ENCODE measurements at places on chromosomes 7 and 10.

GRCh38 chr10:88226891-88227290, 356.2 kb downstream of the RNLS start:
- DNase-seq = no peak

DNA sequence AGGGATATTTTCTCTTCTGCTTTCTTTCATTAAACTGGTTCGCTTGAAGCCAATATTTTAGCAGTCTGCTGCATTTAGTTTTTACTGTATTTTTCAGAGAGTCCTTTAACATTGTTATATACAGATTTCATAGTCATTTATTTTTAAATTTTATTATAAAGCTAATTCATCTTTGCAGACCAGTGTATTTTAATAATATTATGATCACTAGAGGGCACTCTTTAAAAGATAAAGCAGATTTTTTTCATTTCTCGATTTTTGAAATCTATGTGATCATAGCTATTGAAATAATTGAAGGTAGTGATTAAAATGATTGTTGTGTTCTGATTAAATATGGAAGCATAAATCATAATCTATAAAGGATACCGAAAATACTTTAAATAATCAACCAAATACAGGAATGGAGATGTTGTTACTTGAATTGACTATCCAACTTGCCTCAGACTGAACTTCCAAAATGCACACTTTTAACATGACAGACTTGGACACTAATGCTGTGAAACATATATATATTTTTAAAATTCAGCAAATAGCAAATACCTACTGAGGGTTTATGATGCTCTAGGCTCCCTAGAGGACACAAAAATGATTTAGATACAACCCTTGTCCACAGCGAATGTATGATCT, 35.2 kb downstream of the ST7 start:
- no peak for DNase-seq

GRCh38 chr7:158519633-158520174, 67.9 kb downstream of the PTPRN2 start:
- no peak for DNase-seq

- no peak for DNase-seq
Observed at GRCh38 chr7:16587790-16588189, 57.8 kb downstream of the ANKMY2 start.

- no peak for DNase-seq
Observed at GRCh38 chr10:112202561-112203241, 19.1 kb upstream of the GPAM start.

DNA sequence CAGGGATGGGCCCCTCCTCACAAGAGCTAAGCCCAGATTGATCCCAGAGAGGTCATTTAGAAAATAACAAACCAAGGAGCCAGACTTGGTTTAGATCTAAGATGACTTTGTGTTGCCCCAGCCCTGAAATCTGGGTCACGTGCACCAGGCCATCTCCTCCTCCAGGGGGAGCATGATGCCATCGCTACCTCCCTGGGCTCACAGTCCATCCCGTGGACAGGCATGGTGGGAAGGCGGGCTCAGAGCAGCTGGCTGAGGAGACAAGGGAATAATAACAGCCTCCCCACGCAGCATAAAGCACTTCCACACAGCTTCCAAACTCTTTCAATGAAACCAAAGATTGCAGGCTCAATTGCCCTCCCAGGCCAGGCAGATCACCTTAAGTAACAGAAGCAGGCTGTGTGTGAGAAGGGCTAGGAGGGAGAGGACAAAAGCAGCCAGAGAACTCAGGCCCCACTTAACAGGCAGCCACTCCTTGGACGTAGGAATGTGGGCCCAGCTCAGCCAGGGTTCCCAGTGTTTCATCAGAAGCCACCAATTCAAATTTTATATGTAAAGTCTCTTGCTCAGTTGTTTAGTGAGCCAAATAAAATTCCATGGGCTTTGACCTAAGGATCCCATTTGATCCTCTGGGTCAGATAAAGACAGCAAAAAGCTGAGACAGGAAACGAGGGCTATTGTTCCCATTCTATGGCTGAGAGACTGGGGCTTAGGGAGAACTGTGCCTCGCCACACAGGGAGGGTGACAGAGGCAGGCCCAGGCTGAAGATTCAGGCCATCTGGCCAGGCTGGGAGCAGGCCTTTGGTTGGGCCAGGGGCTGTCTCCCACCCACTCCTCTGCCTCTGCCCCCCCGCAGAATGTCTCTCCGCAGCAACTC, 100.2 kb downstream of the COL13A1 start:
- no peak for DNase-seq

DNA sequence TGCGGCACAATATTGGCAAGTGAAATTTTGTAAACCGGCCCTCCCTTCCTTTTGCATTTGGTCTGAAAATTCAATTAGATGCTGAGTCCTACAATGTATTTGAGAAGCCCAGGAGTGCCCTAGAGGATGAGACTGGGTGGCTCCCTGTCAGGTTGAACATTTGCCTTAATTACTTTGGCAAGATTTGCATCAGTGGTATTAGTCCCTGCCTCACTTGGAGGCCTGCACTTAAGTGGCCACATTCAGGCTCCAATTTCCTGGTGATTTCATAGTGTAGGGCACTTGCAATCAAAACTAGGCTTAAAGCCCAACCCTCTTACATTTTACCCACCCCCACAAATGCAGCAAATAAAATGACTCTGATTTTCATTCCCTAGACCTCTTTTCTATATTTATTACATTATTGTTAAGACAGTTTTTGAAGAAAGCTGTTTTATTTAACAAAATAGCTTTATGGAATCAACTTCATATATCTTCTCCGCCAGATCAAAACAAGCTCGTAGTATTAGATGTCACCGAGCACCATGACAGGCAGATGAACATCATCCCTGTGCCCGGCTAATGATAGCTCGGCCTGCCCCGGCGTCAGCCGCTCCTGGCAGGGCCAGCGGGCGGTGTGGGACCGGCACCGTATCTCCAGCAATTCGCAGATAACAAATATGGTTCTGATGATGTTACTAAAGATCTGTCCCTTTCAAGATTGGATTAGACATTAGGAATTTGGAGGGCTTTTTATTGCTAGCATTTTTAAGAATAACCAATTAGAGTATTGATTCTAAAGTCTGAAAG, 73.6 kb downstream of the EGFR start:
- DNase-seq = no peak

DNA sequence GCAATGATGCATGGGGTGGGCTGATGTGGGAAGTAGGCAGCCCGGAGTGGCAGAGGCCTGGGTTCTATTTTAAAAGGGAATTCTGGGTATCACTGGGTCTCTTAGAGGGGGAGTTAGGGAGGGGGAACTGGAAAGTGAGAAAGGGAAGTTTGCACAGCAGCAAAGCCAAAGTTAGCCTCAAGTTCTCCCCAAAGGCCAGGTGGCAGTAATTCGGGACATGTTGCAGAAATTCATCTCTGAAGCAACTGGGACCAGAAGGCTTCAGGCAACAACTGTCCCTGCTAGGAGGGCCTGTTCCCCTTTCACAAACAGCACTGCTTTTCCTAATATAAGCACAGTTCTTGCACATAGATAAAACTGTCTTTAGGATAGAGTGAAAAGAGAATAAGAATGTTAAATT, 67.4 kb downstream of the NOD1 start:
- no peak for DNase-seq

DNA sequence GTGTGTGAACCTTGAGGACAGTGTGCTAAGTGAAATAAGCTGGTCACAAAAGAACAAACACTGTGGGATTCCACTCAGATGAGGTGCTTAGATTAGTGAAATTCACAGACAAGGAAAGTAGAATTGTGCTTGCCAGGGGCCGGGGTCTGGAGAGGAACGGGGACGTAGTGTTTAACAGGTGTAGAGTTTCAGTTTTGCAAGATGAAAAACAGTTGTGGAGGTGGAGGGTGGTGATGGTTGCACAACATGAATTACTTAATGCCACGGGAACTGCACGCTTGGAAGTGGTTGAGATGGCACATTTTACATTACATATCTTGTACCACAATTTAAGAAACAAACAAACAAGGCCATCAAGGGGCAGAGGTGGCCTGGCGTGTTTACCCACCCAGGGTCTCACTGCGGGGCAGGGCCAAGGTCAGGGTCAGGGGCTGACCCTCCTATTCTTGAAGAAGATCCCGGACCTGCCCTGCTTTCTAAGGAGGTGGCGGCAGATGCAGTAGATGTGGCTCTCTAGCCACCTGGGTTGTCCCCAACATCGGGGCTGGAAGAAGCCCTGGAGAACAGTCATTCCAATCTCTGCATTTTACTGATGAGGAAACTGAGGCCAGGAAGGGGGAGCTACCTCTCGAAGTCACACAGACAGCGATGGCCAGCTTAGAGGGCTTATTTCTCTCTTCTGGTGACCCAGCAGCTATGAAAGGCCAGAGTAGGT, 91.5 kb upstream of the LRRC4 start:
- DNase-seq = no peak

DNA sequence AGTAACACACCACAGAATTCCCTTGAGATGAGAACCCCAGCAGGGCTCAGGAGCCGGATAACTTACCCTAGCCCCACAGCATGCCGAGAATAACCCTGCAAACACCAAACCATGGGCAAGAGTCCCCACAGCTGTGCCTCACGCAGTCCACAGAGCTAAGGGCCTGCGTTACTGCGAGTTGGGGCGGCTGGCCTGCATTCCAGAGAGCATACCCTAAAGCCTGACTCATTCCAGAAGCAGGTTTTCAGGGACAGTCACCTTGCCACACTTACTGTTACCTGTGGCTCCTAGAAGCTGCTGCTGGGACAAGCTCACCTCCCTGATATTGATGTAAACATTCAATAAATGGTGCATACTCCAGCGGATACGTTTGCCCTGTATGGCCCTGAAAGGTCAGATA, 18.6 kb downstream of the FGFR2 start:
- DNase-seq = no peak

GRCh38 chr7:80204919-80205318, 70.3 kb downstream of the GNAI1 start:
- no peak for DNase-seq

GRCh38 chr7:157817944-157818700, 481.3 kb downstream of the DNAJB6 start:
- DNase-seq = no peak

GRCh38 chr7:122487131-122487530, 182.6 kb upstream of the FEZF1 start:
- DNase-seq = no peak

DNA sequence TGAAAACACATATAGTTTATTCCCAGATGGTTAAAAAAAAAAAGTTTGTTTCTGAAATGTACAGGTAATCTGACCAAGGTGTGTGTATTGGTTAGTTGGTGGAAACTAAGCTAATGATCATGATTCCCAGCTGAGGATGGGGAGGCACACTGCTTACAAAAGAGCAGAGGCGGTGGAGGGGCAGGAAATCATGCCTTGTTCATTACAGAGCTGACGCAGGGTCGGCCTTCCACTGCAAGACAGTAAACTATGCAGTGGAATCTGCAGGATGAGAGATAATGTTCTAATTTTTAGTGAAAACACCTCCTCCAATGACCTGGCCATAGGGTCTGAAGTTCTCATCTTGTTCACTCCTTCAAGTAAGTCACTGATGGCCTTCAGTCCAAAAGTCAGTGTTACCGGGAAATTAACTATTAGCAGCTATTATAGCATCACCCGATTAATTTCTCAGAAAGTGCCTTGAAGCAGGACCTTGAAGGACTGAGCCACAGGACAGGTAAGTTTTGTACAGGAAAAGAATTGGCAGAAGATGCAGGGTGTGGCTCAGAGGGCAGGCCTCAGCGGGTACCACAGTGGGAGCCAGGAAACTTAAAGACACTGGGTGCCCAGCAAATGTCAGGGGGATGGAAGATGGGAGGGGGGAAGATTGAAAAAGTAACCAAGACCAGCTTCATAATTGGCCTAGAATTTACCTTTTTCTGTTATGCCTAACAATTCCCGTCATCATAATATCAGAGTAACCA, 36.0 kb downstream of the MYOF start:
- no peak for DNase-seq

DNA sequence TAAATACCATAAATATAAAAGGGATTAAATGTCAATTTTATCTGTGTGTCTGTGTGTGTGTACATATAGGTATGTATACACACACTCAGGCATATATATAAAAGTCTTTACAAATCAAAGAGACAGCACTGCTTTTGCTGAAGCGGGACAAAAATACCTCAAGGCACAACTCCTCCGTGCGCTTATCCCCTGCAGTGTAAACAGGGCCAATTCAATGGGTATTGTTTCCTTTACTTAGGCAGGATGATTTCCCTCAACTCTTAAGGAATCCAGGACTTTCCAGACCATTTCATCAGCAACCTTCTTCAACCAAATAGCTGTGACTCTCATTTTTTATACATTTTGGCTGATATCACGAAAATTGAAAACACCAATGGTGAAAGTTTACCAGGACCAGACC, 227.7 kb downstream of the CRPPA start:
- no peak for DNase-seq

DNA sequence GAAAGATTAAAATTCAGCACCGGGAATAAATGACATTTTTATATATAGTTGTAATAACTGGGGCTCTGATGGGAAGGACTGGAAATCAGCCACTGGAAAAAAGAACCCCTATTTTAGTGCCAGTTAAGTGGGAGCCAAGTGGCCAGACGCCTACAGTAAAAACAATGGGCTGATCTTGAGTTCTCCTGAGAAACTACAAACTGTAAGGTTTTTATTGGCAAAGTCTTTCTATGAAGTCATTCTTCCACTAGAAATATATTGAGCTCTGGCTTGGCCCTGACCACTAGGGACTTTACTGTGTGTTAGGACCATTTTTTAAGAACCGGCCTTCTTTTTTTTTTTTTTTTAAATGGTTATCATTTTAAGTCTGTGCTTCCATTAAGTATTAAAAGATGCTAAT, 79.6 kb downstream of the ZNF22 start:
- no peak for DNase-seq

DNA sequence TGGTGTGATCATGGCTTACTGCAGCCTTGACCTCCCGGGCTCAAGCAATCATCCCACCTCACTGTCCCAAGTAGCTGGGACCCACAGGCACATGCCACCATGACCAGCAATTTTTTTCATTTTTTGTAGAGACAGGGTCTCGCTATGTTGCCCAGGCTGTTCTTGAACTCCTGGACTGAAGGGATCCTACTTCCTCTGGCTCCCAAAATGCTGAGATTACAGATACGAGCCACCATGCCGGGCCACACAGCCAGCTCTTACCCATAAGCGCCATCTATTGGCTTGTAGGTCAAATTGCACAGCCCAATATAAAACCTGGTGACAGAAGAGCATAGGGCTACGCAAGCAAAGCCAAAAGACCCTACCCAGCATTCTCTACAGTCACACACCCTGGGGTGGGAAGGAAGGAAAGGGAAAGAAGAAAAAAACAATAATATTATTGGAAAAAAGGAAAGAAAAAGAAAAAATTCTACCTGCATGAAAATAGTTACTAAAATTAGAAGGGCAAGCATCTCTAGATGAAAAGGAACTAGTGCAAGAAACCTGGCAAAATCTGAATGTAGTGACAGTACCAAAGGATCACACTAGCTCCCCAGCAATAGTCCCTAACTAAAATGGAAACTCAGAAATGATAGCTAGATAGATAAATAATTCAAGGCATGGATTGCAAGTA, 29.4 kb upstream of the AMPH start:
- no peak for DNase-seq

GRCh38 chr7:94274828-94275227, 119.9 kb upstream of the COL1A2 start:
- DNase-seq = no peak

- DNase-seq = no peak
Observed at GRCh38 chr10:8129438-8129837, 75.0 kb downstream of the GATA3 start.
